Suppressor macrophage treated with lipopolysaccharide for 1 hour (primary cell): ENCODE measurements at places on chromosomes 12 and 14.

- DNase-seq, result no peak
Observed at GRCh38 chr12:59660921-59661597, 65.2 kb downstream of the SLC16A7 start.

DNA sequence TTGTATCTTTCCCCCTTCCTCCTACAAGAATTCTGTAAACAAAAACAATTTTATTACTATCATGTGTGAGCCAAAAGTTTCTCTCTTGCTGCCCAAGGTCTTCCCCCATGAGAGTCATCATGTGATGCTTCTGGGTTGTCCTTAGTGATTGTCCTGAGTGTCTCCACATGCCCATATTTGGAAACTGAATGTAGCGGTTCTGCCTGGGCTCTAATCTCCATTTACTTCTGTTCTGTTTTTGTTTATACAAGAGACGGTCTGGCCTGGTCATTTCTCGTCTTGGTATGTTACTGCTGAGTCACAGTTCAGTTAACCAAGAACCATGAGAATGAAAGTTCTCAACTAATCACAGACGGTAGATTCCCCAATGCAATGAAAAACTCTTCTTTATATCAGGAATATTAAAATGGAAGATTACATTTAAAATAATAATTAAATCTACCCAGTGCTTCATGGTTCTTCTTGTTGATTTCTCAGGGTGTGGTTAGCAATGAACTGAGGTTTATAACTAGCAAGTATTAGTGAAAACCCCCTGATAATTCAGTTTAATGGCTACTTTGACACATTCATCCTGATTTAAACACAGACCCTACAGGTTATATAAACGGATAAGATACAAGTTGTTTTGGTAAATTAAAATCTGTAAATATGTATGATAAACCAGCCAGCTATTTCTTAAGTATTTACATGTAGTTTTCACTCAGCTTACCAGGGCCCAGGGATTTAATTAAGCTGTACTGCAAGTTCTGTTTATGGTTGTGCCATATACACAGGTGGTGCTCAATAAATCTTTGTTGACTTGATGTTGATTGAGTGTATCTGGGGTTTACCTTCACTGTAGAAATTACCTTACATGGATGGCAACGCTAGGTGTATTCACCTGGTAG, 81.1 kb downstream of the PELI2 start:
- peak; percentile 94 for DNase-seq

- DNase-seq, result no peak
Observed at GRCh38 chr14:89572596-89573398, 155.8 kb upstream of the FOXN3 start.

- DNase-seq, result no peak
Observed at GRCh38 chr14:90849787-90850444, 33.7 kb upstream of the TTC7B start.
